WTC11 (cell line): ENCODE measurements at places on chromosomes 16 and 17.

DNA sequence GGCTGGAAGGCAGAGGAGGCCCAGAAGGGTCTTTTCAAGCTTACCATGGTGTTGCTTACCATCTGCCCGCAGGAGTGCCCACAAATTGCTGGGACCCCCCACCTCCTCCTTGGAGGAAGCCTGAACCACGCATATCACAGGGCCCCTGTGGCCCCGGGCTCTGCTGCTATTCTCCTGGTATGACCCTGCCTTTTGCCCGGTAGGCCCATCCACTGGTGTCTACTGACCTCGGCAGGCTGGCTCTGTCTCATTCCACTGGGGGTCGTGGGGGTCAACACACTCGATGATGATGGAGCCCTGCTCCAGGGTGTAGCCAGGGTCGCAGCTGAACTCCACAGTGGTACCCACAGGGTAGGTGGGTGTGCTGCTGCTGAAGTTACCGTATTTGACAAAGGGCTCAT is 8.2 kb upstream of the PHF12 start:
- DNase-seq = no peak

GRCh38 chr16:50761267-50761666 is 19.4 kb downstream of the CYLD start:
- no peak for DNase-seq

DNA sequence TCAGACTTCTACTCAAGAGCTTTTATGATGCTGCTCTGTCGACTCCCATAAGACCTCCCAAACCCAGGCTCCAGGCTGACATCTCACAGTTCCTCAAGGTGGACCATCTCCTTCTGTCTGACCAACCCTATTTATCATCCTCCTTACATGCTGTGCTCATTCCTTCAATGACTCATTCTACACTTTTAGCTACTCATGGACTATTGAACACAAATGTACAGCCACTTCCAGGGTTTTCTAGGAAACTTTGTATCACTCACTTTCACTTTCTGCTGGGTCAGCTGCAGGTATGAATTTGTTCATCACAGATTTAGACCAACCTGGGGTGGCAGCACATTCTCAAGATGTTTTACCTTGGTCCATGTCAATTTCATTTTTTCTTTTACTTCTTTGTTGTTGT is 162.4 kb upstream of the FAM20A start:
- no peak for DNase-seq

DNA sequence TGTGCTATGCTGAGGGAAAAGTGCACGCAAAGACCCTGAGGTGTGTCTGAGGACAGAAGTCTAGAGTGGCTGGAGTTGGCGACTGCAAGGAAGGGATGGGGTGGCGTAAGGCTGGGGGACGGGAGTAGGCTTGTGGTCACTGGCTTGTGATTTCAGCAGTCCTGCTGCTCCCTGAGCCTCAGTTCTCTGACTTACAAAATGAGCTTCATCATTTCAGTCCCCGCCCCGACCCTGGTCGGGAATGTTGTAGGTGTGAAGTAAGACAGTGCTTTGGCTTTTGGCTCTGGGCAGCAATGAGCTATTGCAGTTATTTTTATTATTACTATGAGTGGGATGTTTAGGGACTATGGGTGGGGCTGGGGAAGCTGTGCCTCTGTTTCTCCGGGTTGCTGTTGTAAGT is 8.6 kb downstream of the ADGRG1 start:
- no peak for DNase-seq

GRCh38 chr17:81305051-81305630 is 10.0 kb upstream of the SLC38A10 start:
- no peak for DNase-seq

GRCh38 chr17:27598337-27599050 is 32.5 kb upstream of the LGALS9 start:
- no peak for DNase-seq

GRCh38 chr16:48102083-48103008 is 53.4 kb downstream of the ABCC12 start:
- no peak for DNase-seq

DNA sequence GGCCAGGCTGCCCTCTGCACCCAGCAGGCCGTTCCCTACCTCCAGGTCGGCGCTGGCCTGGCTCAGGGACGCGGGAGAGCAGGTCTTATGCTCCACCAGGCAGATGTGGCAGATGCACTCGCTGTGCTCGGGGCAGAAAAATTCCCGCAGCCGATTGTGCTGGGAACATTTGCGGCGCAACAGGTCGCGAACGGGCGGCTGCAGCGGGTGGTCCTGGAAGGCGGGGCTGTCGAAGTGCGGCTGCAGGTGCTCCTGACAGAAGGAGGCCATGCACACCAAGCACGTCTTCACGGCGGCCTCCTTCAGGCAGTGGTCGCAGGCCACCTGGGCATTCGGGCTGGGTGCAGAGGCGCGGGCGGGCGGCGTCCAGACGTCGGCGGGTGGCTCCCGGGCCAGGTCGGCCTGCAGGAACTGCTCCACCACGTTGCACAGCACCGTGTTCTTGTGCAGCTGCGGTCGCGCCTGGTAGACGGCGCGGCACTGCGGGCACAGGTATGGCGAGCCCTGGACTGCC is 439 bp downstream of the TRIM25 start:
- DNase-seq = peak; percentile 67

GRCh38 chr16:89431158-89431584 is 59.2 kb downstream of the ANKRD11 start:
- no peak for DNase-seq

- DNase-seq = no peak
These were observed 24.2 kb downstream of the IGSF6 start for GRCh38 chr16:21628121-21628726.

GRCh38 chr17:74042744-74043486 is 160.6 kb upstream of the RPL38 start:
- DNase-seq = no peak

GRCh38 chr16:88884569-88885271 is 18.3 kb upstream of the PABPN1L start:
- no peak for DNase-seq

DNA sequence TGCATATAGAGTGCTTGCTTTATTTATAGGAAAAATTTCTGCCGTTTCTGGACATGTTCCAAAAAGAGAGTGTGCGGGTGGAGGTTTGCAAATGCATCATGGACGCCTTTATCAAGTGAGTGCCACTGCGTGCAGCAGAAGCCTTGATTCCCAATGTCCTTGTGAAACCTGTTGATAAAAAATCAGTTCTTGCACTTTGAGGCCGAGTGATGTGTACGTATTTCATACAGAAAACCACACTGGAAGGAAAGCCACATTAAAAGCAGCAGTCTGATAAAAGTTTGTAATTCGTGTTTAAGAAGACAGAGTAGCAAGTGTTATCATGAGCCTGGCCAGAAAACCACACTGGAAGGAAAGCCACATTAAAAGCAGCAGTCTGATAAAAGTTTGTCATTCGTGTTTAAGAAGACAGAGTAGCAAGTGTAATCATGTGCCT is 78.0 kb downstream of the KNOP1 start:
- no peak for DNase-seq

GRCh38 chr16:8375232-8375587 is 215.1 kb downstream of the TMEM114 start:
- no peak for DNase-seq

GRCh38 chr17:68972119-68972704 is 17.0 kb upstream of the ABCA8 start:
- DNase-seq = no peak

- peak; percentile 52 for DNase-seq
These were observed 25.0 kb downstream of the MRC2 start for GRCh38 chr17:62652251-62653001.

DNA sequence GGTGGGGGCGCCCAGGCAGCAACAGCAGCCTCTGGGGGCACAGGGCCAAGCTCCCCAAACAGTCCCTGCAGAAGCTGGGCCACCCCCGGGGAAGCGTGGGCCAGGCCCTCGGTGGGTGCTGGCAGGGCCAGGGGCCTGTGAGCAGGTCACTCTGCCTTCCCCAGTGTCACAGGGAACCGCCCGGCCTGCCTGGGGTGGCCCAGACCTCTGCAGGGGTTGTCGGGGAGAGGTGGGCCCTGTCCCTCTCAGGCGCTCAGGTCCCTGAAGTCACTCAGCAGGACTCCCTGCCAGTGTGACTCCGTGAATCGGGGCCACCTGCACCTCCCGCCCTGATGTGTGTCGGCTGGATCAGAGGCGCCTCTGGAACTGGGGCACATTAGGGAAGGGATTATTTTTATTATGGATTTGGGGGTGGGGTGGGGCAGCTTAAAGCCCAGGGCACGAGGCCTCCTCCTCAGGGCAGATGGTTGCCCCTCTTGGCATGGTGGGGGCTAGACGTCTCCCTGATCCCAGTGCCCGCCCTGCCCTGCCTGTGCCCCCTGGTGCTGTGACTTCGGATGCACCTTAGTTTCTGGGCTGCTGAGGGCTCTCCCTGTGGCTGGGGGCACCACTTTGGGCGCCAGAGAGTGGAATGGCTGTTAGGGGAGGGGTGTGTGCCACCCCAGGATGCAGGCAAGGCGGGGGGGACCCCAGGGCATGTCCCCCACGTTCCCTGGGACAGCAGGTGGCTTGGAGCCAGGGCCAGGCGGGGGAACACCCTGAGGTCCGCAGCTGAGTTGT is 1.2 kb upstream of the GNG13 start:
- no peak for DNase-seq

DNA sequence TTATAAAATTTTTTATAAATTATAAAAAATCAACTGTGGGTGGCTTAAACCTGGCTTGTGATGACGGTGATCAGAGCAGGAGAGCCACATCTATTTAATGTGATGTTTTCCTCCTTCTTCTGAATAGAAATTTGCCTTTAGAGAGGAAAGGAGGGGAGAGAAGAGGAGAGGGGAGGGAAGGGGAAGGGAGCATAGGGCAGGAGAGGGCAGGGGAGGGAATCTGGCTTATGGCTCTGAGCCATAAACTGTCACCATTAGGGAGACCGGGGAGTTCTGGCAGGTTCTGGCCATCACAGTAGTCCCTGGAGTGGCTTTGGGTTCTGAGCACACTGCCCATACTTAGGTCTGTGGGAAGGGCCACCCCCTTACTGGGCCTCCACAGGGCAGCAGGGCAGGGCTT is 167.8 kb downstream of the ENGASE start:
- no peak for DNase-seq

DNA sequence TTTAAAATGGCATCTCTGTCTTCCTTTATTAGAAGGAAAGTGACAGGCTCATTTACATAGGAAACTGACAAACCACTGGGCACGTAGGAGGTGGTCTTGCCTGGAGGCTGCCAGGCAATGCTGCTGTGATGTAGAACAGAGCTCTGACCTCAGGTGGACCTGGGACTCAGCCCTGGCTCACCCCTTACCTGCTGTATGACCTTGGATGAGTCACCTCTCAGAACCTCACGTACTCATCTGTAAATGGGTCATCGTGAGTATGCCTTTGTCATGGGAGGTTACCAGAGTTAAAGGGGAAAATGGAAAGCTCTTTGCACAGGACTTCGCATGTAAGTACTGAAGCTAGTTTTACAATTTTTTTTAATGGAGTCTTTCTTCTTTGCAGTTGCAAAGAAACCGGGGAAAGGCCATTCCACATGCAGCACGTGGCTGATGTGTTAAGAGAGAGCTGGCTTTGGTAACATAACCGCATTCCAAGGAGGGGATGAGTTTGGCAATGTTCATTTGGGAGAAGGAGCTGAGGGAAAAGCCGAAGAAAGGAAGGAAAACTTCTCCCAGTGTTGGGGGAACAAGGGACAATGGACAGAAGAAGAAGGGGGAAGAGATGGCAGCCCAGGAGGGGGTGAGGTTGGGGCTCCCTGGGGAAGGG is 37.4 kb upstream of the LONP2 start:
- no peak for DNase-seq

DNA sequence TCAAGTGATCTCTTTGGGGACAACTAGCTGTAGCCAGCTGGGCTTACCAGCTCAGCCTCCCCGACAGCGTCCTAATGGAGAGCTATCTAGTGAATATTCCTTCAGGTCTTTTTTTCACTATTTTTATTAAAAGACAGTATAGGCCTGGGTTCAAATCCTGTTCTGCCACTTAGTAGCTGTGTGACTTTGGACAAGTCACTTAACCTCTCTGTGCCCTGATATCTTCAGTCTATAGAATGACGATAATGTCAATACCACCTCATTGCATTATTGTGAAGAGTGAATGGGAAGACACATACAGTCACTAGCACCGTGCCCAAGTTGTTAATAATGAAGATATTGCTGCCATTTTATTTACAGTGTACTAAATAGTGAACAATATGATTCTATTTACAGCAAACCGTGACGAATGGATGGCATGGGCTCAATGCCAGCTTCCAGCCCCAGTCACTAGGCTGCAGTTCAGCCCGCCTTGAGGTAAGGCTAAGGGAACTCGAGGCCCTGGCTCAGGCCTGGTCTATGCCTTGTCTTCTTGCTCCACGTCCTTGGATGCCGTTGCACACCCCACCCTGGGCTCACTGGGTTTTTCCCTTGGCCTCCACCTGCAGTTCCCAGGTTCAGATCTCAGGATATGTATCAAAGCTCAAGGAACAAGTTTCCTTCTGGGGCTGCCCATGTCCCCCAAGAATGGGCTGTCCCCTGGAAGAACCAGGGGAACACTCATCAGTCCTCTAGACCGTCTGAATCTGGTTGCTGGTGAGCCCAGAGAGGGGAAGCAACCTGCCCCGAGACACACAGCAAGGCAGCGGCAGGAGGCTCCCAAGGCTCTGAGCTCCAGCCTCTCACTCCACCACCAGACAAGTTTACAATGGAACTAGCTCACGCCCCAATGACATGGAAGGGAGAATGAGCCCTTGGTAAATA is 95.4 kb upstream of the TNRC6C start:
- DNase-seq = no peak

- no peak for DNase-seq
These were observed 3.5 kb downstream of the CORO6 start for GRCh38 chr17:29619251-29619650.

GRCh38 chr16:89375686-89376085 is 114.7 kb downstream of the ANKRD11 start:
- DNase-seq = no peak

- peak; percentile 68 for DNase-seq
These were observed 4.4 kb upstream of the HIC1 start for GRCh38 chr17:2050300-2051060.
